ENCODE measurements at places on chromosomes 2 and 18.
A peak's percentile ranks its signal among the peaks of the same experiment; 100 is the strongest.

- no peak for DNase-seq
These were observed 592.0 kb upstream of the LRRTM1 start for GRCh38 chr2:80896576-80896975.

- DNase-seq = no peak
These were observed 218.3 kb upstream of the SMAD7 start for GRCh38 chr18:49169037-49169521.

DNA sequence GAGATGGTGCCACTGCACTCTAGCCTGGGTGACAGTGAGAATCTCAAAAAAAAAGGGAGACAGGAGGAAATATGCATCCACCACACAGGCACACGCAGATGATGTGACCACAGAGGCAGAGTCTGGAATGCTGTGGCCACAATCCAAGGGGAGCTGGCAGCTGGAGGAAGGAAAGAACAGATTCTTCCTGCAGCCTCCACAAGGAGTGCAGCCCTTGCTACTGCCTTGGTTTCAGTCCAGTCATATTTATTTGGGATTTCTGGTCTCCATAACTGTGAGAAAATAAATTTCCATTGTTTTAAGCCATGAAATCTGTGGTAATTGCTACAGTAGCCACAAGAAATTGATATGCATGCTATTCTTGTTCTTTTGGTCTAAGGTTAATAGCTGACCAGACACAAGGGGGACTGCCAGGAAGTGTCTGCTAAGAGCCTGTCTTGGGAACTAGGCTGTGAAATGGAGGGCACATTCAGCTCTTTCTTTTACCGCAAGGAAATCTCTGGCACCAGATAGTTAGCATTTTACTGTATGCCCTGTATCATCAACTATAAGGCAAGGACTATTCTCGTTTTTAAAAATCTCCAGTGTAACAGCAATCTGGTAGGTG is 133.1 kb upstream of the SEC11C start:
- no peak for DNase-seq

GRCh38 chr2:97911922-97912575 is 83.7 kb downstream of the TMEM131 start:
- DNase-seq = no peak

DNA sequence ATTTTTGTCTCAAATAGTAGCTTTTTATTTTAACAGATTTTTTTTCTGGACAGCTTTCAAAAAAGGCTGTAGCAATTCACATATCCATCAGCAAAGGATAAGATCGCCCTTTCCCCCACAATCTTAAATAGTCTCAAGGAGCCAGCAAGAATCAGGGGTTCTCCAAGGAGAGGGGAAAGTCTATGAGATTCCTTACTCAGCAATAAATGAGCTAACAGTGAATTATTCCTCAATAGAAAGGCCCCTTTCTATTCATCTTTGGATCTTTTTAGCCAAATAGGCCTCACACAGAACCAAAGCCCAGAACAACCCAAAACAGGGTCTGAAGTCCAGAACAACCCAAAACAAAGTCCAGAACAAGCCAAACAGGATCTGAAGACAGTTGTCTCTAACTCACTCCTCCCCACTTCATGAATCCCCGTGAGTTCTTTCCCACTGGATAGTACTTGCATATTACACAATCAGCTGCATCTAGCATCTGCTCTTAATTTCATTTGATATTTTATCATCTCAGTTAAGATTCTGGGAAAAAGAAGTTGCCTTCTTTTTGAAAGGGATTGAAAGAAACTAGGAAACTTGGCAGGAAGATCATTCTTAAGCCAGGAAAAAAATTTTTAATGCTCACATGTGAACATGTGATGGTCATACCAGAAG is 3.4 kb upstream of the DHRS9 start:
- no peak for DNase-seq

DNA sequence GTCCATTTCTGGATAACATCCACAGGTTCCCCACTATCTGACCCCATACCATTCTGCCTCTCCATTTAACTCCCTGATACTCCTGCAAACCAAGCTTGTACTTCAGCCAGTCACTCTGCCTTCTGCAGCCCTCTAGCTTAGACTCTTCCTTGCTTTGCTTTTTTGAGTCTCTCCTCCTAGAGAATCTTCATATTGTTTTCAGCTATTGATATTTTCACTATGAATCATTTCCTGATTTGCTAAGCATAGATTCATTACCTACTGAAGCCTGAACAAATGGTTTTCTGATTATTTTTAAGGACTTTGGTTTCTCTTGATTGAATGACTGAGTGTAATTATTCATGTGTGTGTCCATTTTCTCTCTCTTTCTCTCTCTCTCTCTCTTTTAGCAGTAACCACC is 2102.3 kb upstream of the CELF4 start:
- DNase-seq = no peak

DNA sequence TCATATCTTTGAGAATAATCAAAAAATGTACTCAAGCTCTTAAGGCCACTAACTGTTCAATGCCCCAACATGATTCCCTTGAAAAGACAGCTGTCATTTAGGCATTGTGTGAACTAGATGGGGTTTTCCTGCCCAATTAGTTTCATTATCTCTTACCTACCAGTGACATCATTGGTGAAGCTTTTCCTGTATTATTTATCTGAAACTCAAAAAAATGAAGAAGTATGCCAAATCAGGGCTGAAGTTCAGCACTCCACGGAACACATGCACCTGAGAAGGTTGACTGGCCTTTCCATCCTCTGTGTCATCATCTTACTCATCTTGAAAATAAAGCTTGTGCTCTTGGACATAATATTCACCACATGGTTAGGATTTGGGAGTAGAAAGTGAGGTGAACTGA is 126.4 kb downstream of the TXNL1 start:
- no peak for DNase-seq

DNA sequence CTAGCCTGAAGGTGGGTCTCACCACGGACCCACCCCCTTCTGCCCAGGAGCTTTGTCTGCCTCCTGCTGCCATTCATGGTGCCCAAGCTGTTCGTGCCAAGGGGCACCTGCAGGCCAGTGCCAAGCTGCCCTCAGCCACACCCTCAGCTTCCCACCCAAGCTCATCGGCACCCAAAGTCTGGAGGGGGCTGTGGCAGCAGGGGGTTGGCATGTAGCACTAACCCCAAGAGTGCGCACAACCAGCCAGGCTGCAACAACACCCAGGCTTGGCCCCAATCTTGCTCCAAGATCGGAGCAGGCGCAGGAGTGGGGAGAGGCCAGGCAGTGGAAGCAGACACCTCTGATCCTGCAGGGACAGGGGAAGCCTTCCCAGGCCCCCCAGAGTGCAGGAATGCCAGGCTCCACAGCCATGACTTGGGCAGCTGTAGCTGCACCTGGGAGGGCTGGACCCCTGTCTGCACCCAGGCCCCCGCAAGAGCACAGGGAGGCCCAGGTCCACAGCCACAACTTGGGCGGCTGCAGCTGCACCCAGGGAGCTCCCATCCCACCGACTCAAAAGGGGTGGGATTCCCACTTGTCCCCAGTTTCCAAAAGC is 89.9 kb downstream of the ATAD2B start:
- DNase-seq = no peak

- no peak for DNase-seq
These were observed 74.3 kb upstream of the SLC1A4 start for GRCh38 chr2:64914735-64915509.

DNA sequence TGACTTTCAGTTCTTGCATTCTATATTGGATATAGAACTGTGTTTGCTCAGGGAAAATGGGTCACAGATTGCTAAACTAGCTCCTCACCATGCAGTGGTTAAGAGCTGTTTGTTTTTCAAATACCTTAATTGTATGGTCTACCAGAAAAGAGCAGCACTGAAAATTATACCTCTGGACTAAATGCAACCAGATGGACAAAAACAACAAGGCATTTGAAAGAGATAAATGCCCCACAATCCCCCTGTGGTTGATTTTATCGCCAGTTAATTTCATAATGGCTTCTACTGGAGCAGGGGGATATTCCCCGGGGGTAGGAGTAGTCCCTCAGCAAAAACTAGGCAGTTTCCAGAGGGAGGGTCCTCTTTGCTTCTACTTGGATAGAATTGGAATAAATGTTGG is 267.9 kb upstream of the TNP1 start:
- DNase-seq = no peak

DNA sequence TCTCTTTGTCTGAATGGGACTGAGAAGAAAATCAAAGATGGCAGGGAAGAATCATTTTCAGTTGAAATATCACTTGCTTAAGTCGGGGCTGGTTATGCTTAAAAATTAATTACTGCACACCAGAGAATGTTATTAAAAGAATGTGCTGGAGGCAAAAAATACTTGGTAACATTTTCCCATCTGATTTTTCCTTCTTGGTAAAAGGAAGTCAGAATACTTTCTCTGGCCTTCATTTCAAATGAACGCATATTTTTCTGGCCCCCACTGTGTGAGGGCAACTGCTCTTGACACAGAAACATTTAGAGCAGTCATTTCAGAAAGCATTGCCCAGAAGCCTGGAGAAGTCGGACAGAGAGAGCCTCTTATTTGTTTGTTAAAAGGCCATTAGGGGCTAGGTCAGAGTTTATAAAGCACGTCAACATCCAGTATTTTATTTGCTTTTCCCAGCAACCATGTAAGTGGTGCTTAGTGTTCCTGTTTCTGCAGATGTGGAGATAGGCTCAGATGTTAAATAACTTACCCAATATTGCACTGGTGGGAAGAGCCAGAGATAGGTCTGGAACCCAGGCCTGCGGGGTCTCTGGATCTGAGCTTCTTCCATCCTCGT is 32.9 kb upstream of the LYPD6B start:
- DNase-seq = no peak

- no peak for DNase-seq
These were observed 62.2 kb downstream of the RBMS1 start for GRCh38 chr2:160431441-160431840.

- no peak for DNase-seq
These were observed 70.0 kb downstream of the HS1BP3 start for GRCh38 chr2:20580690-20581437.

GRCh38 chr18:77249569-77250500 is at the start of gene GALR1:
Gene GALR1, plus strand, starts transcription at chr18:77249848. Its CDS starts 701 bp downstream, at chr18:77250549.
- no peak for DNase-seq

GRCh38 chr2:189016311-189016861 is 42.2 kb downstream of the COL3A1 start:
- DNase-seq = no peak

GRCh38 chr2:240917009-240917683 is 11.0 kb downstream of the CROCC2 start:
- peak; percentile 5 for DNase-seq
